ENCODE measurements at places on chromosomes 3 and 15. TPM values are rescaled to one million over a fixed set of nuclear protein-coding genes. Genes with fewer than 3 reads are reported as not detected.

- DNase-seq = no peak
Observed at GRCh38 chr3:123036352-123037014, 8.9 kb upstream of the SEMA5B start.

DNA sequence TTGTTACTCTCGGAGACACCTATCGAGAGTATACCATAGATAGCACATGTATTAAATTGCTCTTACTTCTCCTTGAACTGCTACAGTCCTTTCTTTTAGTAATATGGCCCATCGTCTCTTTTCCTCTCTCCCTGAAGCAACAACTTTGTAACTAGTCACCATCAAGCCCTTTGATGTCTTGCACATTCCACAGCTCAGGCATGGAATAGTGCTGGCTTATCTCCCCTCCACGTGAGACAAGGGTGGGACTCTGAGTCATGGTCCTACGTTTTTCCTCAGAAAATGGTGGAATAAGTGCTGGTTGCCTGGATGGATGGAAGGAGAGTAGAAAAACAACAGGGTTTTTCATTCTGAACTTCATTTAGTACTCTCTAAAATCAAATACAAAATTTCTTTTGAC, 163.3 kb upstream of the MBNL1 start:
- DNase-seq = no peak

DNA sequence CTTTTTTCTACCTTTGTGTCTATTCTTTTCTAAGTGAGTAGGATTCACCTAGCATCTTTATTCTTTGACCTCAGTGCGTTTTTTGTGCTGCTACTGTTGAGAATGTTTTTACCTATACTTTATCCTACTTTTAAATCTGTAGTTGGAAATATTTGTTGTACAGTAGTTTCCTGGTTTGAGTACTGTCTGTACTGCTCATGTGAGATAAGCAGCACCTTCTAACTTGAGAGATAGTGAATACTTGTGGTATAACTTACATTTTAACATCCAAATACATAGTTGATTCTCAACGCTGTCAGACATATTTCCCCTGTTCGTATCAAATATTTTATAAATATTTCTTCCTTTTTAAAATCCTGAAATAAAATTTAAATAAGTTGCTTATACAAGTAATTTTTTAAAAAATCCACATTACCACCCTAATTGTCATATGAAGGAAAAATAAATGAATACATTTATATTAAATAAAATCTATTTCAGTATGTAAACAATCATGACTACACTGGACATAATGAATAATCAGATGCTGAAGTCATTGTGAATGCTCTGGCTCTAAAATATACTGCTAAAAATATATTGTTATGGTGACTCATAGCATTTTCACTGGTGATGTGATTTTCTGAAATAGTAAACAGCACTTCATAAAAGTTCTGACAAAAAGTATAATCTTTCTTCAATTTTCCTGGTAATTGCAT, 17.4 kb downstream of the ATP11B start:
- no peak for DNase-seq

- DNase-seq = no peak
Observed at GRCh38 chr3:151563305-151563704, 102.4 kb upstream of the IGSF10 start.

DNA sequence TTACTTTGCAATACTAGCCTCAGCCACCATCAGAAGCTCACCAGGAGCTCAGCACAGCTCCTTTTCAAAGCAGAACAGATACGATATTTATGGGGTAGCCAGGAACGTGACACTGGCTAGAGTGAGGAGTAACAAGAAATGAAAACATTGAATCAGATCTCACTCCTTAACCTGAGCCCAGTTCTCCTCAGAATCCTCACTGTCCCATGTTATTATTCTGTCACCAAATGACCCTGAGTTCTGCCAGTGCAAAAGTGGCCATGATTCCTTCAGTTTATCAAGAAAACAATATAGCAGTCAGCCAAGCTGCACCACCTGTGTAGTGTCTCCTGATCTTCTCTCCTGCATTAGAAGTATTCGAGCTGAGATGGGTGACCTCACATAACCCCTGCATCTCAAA, 956.7 kb downstream of the TUSC7 start:
- DNase-seq = peak; percentile 39

- no peak for DNase-seq
Observed at GRCh38 chr3:150055332-150055731, 84.6 kb upstream of the PFN2 start.

DNA sequence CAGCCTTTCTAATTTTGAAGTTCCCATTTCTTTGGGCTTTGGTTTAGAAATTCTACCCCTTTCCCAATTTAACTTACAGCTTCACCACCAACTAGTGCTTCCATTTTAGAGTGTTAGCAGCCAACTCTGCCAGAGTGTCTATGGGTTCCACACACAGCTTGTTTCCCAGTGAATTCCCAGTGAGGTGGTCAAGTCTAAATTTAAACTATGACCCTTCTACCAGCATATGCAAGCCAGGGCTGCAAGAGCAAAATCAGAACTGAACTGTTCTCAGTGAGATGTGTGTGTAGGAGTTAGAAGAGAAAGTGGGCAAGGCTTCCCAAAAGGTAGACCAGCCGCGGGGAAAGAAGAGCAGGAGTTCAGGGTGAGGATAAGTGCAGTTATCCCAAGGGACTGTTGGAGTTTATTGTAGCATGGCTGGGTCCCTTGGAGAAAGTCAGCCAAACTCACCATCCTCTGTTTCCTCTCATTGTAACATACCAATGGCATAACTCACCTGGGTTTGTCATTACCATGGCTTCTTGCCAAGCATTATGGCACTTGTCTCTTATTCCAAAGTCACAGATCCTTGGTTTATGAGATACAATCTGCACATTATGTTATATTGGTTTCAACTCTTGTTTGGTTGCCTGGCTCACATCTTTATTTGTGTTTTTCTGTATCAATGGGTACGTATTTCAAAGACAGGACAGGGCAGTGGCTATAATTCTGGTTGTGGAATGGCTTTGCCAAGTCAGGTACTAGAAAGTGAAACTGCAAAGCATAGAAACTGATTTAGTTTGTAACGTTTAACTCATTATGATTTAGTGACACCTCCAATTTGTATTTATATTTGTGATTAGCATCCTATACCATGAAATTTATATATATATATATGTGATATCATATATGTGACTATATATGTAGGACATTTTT, 130.2 kb upstream of the UMPS start:
- no peak for DNase-seq

DNA sequence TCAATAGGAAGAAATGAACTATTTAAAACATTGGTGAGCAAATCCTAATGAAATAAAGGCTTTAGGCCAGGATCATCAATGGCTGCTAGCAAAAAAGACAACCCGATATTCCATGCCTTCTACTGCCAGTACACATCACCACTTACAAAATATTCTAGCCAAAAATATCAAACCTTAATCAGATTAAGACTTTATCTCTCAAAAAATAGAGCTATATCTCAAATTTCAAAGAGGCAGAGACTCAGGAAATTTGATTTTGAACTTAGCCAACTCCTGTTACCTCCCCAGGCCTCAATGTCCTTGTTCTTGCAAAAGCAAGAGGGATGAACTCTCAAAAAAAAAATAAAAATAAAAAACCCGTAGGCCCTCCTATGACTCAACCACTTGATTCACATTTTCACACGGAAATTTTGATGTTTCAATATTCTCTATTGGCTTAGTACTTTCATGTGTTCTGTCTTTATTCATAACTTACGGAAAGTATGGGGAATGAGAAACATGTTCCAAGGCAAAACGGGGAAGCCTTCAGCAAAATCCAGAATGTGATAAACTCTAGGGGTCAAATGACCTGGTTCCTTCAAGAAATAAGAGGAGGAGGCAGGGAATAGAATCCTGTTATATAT, 273.3 kb upstream of the ZPLD1 start:
- no peak for DNase-seq

DNA sequence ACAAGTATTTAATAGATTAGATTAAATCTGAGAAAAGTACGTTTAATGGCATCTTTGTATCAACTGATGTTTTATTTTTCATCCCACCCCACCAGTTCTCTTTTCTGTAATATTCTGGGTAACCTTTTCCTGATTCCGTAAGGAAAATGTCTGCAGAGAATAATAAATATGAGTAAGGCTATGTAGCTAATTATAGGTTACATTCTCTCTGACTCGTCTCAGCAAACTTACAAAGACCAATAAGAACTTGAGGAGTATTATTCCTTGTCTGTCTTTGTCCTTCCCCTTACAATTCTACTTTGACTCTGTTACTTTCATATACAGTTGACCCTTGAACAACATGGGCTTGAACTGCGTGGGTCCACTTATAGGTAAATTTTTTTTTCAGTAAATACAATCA, 12.1 kb downstream of the SNAP23 start:
- DNase-seq = no peak

DNA sequence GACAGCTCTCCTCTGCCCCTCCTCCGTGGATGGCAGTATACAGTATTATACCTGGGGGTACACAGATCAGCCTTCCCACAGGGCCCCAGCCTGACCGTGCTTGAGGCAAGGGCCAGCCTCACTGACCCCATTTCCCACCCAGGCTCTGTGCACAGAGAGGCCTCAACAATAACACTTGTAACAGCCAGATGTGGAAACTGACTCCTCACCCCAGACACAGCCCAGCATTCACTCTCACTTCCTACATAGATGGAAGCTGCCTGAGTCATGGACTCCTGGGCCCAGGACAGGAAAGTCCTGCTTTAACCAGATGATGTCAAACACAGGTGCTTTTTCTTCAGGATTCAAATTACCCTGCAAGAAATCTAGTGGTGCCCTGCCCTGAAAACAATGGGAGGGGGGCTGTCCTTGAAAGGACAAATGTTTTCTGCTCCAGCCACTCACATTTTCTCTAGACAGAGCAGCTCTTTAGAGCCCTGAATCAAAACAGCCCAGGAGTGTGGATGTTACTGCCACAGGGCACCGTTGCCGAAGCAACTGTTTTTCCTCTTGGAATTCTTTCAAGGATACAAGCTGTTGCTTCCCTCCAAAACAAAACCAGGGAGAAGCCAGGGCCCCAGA, 16.4 kb downstream of the CCDC12 start:
- DNase-seq = no peak

DNA sequence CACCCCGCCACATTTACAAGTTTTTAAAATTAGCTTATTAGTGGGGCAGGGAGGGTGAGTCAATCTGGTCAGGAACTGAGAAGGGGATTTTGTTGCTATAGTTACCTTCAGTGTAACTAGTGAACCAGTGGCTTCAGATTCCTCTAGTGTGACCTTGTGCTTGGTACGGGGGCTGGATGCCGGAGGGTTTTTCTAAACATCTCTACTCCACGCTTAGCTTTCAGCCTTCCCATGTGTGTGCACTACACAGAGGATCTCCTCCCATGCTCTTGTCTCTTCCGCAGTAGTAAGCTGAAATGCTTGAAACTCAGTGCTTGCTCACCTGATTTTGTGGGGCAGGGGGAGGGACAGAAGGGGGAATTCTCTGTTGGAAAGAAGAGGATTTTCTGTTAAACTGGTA, 67.9 kb upstream of the AKAP13 start:
- no peak for DNase-seq

DNA sequence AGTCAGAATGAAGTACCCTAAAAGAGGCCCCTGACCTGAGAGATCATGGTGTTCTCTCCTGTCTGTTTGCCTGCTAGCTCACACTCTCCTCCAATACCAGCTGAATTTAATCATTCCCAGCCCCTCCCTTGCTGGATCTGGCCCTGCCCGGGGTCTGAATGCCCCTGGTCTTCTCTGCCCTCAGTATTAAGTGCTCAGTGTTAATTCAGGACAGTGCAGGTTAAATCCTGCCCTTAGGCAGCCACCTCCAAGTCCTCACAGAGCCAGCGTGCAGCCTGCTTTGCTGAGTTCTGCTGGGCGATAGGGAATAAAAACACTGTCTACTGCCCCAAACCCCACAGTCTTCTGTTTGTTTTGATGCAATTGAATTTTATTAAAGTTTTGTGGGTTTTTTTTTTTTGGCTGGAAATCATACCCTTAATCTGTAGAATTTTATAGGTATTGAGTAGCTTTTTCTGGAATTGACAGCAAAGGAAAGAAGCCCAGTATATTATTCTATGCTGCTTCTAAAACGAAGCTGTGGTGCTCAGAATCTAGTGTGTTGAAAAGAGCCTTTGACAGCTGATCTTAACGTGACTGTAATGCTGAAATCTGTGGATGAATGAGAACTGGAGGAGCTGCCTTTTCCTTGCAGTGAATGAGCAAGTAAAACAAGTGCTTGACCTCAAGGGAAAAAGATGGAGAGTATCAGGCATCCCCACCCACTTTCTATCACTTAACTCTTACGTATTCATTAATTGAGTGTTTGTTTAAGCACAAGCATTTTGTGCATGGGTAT, 12.3 kb upstream of the BDH1 start:
- no peak for DNase-seq

DNA sequence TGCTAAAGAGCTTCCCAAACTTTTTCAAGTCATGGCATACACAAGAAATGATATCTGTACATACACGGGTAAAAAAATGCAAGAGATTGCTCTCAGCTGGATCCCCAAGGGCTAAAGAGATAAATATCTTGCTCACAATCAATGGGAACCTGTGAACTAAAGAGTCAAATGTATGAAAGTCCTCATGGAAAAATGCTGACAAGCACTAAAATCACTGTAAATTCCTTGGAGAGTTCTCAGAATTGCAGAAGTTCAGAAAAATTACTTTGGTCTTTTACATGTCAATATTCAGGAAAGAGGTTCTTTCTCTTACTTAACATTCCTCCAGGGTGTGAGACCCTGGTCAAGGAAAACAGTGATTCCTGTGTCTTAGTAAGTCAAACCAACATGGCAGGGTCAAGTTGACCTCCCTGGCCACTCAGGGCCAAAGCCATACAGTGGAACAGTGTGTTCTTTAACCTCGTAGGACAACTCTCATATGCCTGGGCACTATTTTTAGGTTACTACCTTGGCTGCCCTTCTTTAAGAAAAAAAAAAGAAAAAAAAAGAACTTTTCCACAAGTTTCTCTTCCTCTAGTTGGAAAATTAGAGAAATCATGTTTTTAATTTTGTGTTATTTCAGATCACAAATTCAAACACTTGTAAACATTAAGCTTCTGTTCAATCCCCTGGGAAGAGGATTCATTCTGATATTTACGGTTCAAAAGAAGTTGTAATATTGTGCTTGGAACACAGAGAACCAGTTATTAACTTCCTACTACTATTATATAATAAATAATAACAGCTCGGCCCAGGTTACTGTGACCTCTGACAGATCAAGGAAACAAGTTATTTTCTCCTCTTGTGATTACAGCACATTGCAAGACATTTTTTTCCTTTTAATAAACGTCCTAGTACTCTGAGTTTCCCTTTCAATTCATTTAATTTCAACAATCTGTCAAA, 12.5 kb downstream of the SSR3 start:
- no peak for DNase-seq

Gene CLSTN2
- polyA plus RNA-seq = 2.2 TPM

Gene CYP11A1
- 2.5 TPM for polyA plus RNA-seq

Gene CHL1
- 24.0 TPM for polyA plus RNA-seq

Gene RAB27A
- polyA plus RNA-seq = 20.3 TPM

Gene GPR27
- 7.2 TPM for polyA plus RNA-seq

All from left renal pelvis (tissue), 4 donors.